Stimulated activated CD8-positive, alpha-beta memory T cell treated with anti-CD3 and anti-CD28 coated beads, Interleukin-15, amount 100 ng/mL, for 4 hours (primary cell): ENCODE measurements at places on chromosomes 13 and 19.

DNA sequence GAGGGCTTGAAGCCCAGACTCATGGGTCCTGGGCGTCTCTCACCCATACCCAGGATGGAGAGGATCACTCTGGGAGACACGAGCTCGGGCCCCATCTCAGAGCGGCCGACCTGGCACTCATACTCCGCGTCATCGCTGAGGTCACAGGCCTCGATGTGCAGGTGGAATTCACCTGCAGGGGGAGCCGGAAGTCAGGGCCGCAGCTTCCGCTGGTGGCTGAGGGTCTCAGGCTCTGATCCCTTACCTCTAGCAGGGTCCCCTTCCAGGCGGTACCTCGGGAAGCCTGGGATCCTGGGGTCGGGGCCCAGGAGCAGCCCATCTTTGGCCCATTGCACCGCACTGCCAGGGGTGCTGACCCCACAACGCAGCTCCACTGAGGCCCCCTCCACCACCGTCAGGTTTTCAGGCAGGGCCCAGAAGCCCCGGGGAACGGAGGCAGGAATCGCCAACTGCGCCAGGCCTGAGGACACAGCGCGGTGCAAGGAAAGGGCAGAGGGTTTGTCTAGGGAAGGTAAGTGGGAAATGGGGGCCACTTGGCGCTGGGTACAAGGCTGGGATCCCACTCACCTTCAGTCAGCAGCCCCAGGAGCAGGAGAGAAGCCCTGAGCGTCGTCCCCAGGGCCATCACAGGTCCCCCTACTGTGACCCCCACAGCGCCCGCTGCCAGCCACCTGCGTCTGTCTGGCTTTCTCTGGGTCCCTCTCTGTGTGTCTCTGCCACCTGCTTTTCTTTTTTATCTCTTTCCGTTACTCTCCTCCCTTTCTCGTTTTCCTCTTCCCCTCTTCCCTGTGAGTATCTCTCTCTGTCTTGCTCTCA is 883 bp downstream of the NPHS1 start:
- DNase-seq: no peak

DNA sequence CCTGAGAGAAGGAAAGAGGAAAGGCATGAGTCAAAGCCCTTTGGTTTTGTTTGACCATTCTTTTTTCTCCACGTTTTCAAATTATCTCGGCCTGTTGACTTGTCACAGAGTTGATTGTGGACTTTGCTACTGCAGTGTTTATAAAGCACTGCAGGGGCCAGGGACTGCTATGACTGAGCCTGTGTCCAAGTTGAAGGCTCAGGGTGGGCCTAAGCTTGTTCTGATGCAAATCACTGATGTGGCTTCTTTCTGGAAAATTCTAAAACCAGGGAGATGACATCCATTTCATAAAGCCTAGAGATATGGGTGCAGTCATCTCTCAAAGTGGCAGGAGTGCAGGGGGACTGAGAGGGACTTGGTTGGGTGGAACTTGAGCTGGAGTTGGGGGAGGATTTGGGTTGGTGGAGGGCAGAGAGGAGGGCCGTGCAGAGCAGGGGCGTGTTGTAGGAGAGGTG is 1.2 kb upstream of the CXCL17 start:
- no peak for DNase-seq

DNA sequence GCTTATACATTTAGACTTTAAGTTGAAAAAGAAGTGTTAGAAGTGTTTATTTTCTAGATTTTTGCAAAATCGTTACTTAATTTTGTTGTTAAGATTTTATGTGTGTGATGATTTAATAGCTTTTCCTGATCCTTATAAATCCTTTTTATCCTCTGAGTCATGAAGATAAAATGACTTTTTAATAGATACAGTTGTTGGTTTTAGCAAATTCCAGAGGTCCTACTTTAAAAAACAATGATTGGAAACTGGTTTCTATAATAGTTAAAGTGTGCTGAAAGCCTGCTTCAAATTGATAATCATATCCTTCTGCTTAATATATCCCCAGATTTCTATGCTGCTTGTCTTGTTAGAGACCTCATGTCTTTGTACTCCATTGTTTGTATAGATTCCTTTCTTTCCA is 39.0 kb downstream of the RNASEH2B start:
- DNase-seq: no peak

DNA sequence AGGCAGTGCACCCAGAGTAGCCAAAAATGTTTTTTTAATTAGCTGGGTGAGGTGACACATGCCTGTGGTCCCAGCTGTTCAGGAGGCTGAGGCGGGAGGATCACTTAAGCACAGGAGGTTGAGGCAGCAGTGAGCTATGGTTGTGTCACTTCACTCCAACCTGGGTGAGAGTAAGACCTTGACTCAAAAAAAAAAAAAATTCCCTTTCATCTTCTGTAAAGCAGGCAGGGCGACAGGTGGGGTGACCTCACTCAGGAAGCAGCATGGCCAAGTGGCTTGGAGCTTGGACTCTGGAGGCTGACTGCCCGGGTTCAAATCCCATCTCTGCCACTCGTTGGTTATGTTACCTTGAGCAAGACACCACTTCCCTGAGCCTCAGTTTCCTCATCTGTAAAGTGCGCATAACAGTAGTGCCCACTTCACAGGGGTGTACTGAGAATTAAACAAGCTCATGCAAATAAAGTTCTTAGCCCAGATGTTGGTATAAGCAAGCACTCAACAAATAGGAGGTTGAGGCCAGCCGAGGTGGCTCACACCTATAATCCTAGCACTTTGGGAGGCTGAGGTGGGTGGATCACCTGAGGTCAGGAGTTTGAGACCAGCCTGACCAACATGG is 48.3 kb downstream of the MAP4K1 start:
- DNase-seq: no peak

DNA sequence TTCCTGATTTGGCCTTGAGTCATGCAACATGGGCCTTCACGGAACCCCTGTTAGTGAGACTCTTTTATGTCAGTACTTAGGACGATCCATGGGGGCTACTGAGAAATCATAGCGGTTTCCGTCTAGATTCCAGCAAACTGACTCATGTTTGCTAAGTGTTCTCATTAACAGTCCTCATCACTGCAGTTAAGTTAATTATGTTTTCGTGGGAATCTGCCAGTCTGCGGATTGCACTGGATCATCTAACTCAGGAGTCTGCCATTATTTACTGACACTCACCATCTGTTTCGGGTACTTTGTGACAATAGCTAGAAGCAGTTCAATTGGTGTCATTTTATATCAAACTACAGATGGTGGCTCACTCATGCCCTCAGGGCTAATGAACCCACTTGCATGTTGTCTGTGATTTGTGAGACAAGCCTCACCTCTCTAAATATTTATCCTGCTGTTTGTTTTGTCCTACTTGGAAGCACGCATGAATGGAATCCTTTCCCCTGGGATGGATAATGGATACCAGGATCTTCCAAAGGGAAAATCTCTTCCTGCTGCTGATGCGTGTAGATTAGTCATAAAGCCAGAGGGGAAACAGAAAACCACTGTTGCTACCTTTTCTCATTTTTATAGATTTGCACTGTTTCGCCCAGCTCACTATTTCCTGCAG is 61.8 kb downstream of the RAB20 start:
- no peak for DNase-seq

DNA sequence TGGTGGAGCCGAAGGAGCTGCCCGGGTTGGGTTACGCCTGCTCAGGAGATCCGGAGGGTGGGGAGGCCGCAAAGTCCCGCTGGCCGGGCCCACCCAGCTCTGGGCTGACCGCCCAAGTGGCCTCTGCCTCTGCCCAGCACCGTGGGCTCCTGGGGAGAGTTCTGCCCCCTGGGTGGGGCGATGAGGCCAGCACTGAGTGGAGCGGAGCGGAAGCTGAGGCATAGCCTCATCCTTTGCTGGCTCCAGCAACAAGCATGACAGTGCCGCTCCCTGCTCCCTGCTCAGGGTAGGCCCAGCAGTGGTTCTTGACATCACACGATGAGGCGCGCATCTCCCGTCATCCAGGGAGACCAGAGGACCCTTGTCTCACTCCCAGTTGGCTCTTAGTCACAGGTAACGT is 22.5 kb downstream of the CCDC8 start:
- DNase-seq: no peak

DNA sequence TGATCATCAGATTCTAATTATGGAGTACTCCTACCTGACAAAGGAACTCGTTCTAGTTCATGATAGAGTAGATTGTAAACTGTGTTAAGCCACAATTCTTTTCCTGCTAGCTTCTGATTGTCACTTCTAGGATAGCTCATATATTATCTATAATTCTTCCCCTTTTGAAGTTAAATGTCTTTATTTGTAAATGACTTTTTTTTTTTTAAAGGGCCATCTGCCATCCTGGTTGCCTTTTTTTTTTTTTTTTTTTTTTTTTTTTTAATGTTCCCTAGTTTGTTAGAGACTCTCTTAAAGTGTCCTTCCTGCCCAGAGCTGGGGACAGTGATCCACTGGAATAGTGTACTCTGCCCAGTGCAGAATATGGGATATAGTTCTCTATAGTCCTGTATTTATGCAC is 4.3 kb downstream of the CHAMP1 start:
- no peak for DNase-seq

- no peak for DNase-seq
Measured at GRCh38 chr19:45769821-45770191, 754 bp upstream of the SIX5 start.

GRCh38 chr13:97535614-97536013 is 101.6 kb downstream of the RAP2A start:
- DNase-seq: no peak

DNA sequence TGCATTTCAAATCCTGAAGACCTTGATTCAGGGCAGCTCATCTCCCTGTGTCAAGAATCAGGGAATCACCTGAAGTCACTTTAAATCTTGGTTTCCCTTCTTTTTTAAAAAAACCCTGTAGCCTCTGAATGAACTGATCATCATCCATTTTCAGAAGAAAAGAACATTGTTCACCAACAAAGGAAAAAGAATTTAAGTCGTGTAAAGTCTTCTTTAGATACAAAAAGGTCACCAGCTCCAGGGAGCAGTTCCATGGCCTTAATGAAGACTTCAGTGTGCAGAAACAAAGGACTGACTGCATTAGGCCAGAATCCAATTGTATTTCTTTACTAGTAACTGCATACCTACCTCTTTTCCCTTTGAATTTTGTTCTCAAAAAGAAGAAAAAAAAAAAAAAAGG is 245.0 kb downstream of the ABCC4 start:
- no peak for DNase-seq

DNA sequence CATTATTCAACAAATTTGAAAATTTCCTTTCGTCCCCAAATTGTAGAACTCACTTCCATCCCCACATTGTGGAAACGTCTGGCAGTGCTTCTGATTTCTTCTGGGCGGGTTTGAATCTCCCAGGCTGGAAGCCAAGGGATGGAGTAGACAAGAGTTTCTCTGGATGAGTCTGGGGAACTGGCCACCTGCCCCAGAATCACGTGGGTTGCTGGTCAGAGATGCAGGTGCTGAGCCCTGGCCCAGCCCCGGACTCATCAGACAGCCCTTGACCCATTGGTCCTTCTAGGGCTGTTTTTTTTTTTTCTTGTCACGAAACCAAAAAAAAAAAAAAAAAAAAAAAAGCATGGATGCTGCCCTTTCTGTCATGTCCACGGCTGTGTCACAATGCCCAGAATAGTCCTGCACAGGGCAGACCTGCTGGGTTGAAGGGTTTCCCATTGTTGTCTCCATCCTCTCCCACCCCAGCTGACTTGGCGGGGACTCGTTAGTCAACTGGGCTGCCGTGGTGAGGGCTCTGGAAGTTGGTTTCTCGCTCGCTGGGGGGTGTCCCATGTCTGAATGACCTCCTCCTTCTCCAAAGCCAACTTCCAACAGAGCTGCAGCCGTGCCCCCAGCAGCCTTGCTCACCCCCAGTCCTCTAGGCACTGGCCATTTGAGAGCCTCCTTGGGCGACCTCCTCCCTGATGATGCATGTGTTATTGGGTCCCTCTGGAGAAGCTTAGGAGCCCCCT is 12.8 kb downstream of the CHST8 start:
- DNase-seq: no peak

- DNase-seq: no peak
Measured at GRCh38 chr13:71685072-71685471, 181.9 kb downstream of the DACH1 start.

GRCh38 chr13:93225610-93226009 is 997 bp upstream of the GPC6 start:
- DNase-seq: no peak

- no peak for DNase-seq
Measured at GRCh38 chr13:99442273-99442895, 58.9 kb upstream of the TM9SF2 start.

DNA sequence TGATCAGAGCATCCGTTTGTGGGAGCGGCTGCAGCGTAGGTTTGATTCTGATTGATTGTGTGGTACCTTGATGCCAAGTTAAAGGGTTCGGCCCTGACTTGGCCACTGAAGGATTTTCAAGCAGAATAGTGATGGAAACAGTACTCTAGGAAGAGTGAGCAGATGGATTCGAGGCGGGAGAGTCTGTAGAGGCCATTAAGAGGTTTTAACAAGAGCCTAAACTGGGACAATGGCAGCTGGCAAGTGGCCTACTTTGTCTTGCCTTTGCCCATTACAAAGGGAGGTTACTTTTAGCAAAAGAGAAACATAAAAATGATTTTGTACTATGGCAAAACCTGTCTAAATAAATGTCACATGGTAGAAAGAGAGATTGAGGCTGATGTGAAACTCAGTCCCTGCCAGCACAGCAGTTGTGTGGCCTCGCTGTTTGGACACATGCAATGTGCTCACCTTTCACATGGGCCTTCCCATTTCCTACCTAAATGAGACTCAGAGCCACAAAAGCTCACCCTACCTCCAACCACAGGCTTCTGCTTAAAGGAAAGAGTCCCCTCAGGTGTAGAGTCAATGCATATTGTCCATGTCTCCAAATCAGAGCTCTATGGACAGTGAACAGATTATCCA is 62.4 kb upstream of the RAP2A start:
- no peak for DNase-seq

GRCh38 chr13:105327581-105328126 is 1207.8 kb downstream of the EFNB2 start:
- no peak for DNase-seq

- DNase-seq: no peak
Measured at GRCh38 chr19:57771417-57771816, 1.9 kb downstream of the ZNF586 start.
